ENCODE measurements at places on chromosomes 16 and 17.

DNA sequence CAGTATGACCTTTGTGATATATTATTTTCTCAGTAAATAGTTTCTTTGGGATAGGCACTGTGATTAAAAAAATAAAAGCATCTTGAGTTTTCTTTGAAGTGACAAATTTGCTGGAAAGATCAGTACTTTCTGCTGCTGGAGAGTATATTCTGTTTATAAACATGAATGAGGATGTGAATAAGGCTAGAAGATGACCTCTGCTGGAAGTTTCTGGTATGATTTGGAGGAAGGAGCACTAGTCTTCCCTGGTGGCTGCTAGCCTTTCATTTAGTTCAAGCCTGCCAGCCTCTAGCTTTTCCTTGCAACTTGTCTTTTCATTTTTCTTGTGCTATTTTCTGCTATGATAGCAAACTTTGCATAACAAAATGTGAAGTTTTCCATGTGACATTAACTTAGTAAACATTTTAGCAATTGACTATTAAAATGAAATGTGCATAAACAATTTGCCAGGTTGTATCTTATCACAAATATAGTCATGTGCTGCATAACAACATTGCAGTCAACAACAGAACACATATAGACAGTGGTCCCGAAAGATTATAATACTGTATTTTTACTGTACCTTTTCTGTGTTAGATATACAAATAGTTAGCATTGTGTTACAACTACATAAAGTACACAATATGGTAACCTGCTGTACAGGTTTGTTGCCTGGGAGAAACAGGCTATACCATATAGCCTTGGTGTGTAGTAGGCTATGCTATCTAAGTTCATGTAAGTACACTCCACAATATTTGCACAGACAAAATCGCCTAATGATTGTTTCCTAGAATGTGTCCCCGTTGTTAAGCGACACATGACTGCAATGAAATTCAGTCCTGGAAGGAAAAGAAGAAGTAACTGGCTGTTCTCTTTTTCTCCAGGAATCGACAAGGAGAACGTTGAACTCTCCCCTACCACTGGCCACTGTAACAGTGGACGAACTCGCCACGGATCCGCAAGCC lies 18.1 kb upstream of the RAB11FIP4 start:
- DNase-seq, result no peak

DNA sequence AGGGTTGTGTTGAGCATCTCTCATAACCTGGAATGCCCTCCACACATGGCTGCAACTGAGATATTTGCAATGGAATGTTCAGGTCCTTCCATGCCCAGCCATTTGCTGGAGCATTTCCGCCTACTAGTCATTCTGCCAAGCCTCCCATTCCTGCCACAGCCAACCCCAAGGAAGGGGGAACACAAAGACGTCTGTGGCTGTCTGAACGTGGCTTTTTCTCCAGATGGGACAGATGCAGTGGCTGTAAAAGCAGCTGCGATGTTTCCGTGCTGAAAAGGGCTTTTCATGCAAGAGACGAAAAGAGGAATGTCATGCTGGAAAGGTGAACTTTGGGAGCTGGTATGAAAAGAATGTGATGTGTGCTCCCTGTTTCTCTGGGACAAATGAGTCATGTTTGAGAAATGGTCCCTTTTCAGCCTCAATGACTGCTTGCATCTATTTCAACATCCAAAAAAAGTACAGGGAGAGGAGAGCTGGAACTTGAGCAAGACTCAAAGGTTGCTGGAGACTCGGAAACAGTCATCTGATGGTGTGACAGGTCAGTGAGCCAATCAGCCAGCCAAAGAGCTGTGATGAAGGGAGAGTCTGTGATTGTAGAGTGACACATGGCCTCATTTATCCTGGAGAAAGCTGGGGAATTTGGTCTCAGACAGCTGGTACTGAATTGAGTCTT lies 208.9 kb downstream of the SHISA9 start:
- DNase-seq, result no peak

- peak; percentile 58 for DNase-seq
These were observed 20.3 kb upstream of the NFATC3 start for GRCh38 chr16:68064791-68065365.

GRCh38 chr17:56616239-56616638 lies 22.7 kb downstream of the NOG start:
- no peak for DNase-seq

GRCh38 chr16:72199761-72200337 lies 27.9 kb upstream of the PMFBP1 start:
- DNase-seq, result no peak

DNA sequence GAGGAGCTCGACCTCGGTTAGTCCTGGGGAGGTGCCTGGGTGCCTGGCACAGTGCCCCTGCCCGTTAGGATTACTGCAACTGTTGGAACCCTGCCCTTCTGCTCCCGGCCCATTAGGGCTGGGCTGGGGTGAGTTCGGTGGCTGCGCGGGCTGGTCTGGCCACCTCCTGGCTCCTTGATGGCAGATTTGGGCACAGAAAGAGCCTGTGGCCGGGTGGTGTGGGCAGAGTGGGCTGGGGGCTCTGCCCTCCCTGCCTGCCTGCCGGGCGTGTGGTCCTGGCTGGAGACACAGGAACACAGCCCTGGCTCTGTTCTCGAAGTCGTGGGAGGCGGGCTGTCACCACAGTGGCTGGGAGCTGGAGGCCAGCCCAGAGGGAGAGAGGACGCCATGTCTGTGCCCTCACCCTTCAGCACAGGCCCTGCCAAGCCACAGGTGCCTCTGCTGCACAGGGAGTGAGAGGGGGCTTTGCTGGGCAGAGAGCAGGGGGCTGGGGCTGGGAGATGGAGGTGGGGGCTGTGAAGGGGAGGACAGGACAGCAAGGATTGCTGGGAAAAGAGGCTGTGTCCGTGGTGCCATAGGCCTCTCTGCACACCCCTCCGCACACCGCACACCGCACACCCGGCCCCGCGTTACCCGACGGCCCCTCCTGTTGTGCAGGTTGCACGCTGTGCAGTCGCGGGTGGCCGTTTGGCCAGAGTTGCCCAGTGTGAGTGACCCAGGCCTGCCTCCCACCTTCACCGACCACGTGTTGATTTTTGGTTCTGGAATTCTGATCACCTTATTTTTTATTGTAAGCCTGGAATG lies 236.6 kb upstream of the GSE1 start:
- no peak for DNase-seq

DNA sequence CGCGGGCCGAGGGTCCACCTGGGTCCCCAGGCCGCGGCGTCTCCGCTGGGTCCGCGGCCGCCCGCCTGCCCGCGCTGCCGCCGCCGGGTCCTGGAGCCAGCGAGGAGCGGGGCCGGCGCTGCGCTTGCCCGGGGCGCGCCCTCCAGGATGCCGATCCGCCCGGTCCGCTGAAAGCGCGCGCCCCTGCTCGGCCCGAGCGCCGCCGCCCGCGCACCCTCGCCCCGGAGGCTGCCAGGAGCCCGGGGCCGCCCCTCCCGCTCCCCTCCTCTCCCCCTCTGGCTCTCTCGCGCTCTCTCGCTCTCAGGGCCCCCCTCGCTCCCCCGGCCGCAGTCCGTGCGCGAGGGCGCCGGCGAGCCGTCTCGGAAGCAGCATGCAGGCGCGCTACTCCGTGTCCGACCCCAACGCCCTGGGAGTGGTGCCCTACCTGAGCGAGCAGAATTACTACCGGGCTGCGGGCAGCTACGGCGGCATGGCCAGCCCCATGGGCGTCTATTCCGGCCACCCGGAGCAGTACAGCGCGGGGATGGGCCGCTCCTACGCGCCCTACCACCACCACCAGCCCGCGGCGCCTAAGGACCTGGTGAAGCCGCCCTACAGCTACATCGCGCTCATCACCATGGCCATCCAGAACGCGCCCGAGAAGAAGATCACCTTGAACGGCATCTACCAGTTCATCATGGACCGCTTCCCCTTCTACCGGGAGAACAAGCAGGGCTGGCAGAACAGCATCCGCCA lies 504 bp downstream of the FOXC2 start:
- DNase-seq, result no peak

DNA sequence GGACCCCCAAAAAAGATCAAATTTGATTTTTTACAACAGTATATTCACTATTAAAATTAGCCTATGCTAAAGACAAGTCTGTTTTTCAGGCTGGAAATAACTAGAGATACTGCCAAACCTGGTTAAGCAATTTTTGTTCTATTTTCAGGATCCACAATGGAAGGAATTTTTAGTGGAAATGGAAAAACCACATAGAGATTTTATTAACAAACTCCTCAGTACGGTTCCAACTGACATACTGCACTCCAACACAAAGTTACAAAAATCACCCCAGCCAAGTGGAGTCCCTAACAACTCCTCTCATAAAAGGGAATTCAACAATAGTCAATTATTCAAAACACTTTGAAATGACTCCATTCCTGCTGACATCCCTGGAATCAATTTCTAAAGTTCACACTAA lies 101.6 kb upstream of the TOB1 start:
- no peak for DNase-seq

- no peak for DNase-seq
These were observed 68.8 kb downstream of the LYRM1 start for GRCh38 chr16:20969386-20969785.

- no peak for DNase-seq
These were observed 6.8 kb downstream of the RSPRY1 start for GRCh38 chr16:57192720-57193486.

DNA sequence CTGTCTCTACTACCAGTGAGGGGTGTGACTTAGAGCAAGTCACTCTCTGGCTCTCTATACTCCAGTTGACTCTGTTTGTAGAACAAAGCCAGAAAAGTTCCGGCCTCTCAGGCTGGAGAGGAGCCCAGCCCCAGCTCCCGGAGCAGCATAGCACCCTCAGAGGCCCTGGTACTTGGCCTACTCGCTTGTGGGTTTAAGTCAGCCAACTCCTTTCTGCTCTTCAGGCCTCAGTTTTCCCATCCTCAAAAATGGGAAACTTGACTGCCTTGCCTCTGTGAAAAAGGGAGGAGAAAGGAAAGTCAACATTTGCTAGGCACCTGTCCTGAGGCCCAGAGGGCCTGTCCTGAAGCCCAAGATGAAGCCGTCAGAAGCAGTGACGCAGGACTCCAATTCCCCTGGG lies 1.1 kb downstream of the CHST6 start:
- no peak for DNase-seq

GRCh38 chr17:78497115-78497540 lies 80.1 kb downstream of the DNAH17 start:
- DNase-seq, result peak; percentile 82

- DNase-seq, result no peak
These were observed 37.3 kb upstream of the VWA3A start for GRCh38 chr16:22054847-22055590.

DNA sequence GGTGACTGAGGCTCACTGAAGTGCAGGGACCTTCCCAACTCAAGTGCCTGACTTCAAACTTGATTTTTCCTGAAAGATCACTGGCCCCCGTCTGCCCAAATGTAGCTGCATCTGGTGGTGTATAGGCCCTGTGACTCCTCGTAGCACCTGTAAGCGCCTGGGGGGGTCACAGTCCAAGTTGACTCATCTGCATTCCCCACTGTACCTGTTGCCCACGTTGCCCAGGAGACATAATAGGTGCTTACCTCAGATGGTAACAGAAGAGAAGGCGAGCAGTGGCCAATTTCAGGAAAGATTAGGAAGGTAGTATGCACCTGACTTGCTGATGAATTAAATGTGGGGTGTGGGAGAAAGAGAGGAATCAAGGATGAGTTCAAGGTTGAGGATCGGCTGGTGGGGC lies 44.1 kb upstream of the EMP2 start:
- no peak for DNase-seq

GRCh38 chr16:81432937-81433557 lies 11.6 kb upstream of the CMIP start:
- DNase-seq, result no peak

- DNase-seq, result no peak
These were observed 5.9 kb downstream of the ZDHHC7 start for GRCh38 chr16:85005285-85006069.

DNA sequence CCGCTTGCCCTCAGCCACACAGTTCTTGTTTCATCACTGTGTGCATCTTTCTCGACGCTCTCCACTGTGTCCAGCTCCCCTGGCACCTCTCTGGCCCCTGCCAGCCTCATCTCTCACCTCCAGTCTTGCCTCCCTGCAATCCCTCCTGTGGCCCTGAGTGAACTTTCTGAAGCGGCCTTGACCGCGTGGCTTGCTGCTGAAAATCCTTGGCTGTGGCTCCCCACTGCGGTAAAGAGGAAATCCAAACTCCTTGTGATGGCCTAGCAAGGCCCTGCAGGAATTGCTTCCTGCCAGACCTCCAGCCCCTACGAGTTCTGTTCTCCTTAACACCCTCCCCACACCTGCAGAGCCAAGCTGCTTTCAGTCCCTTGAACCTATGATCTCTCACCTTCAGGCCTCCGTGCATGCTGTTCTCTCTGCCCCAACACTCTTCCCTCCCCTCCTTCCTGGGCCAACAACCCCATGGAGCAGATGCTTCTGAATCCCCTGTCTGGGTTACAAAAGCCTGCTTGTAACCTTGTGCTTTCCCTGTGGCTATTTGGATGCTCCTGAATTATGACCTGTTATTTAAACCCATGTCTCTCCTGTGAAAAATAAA lies 33.6 kb upstream of the BRD7 start:
- DNase-seq, result no peak

- DNase-seq, result no peak
These were observed 90.1 kb downstream of the XYLT1 start for GRCh38 chr16:17380613-17381012.

- peak; percentile 57 for DNase-seq
These were observed 7.5 kb downstream of the EIF1 start for GRCh38 chr17:41695954-41696757.

DNA sequence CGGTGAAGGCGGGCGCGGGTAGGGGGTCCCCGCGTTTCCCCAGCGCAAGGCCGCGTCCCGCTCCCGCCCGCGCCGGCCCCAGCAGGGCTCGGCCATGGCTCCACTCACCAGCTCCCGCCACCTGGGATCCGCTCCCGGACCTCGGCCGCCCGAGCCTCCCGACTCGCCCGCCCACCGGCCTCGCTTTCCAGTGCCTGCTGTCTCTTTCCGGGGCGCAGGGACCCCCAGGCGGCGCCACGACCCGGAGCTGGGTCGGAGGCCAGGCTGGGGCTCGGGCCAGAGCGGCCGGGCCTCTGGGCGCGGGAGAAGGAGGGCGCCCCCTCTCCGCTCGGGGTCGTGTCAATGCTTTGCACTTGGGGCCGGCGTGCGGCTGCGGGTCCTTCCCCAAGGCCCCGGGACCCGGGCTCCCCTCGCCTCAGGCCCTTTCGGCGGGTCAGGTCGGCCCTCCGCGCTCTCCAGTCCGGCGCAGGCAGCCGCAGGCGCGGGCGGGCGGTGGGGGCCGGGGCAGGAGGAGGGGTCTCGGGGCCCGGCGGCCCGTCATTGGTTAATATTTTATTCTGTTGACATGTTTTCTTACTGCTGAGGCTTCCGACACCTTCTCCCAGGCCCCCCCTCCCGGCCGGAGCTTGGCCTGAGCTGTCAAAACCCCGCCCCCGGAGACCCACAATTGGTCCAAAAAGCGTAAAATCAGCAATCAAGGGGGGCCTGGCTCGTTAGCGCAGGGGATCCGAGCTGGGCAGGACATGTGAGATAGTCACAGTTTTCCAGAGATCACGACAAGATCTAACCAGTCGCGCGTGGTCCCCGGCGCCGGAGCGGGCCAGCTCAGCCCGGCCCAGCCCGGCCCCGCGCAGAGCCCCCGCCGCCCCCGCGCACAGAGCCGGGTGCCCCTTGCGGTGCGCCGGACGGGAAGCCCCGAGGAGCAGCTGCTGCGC lies at the start of gene TBX2:
TSS of gene TBX2 (plus strand) at position 713 of the 935 bp plus-strand sequence. CDS start 334 bp downstream, outside the sequence.
- no peak for DNase-seq

GRCh38 chr17:52178012-52178411 lies 19.5 kb upstream of the CA10 start:
- DNase-seq, result no peak

Measured in GM12891 (cell line).